ENCODE measurements at places on chromosomes 16 and 17. TPM values are rescaled to one million over a fixed set of nuclear protein-coding genes. Genes with fewer than 3 reads are reported as not detected.

Gene SLC12A3
- total RNA-seq = not detected

Gene IL32
- 21.7 TPM for total RNA-seq

DNA sequence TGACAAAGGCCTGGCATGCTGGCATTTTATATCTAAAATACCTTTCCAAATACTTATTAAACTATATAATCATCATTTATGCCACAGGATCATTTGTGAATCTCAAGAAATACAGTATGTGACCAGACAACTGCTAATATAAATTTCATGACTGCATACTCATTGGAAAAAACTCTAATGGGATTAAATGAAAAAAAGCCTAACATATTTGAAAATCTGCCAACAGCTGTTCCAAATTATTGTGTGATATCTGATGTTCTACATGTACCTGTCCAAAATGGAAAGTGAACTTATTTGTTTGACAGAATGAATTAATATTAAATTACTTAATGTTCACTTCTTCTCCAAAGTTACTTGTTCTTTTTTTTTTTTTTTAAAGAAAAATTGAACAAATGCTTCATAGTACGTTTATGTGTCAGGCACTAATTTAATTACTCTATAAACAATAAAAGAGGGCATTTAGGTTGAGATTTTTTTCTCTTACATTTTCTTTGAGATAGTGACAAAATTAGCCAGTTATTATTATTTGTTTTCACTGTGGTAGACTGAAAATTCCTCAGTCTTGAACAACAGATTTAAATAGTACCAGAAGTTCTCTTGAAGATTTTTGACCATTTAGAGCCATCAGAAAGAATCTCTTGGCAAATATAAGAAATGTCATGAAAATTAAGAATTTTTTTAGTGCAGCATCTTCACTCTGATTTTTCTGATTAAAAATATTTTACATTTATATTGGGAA, 114.0 kb downstream of the FTO start:
- no peak overlapping the region for H3K4me3 ChIP-seq
- DNase-seq = peak; percentile 44
- H3K36me3 ChIP-seq = no peaks in the 10 kb centered on the region
- H3K4me1 ChIP-seq = peaks cover 18% of the 10 kb centered on the region

- peak; percentile 80 for DNase-seq
- H3K27me3 ChIP-seq = no peaks in the 10 kb centered on the region
- H3K27ac ChIP-seq = peak overlapping the region; percentile 88
Measured at GRCh38 chr17:38871247-38872015, 1.6 kb downstream of the LASP1 start.

DNA sequence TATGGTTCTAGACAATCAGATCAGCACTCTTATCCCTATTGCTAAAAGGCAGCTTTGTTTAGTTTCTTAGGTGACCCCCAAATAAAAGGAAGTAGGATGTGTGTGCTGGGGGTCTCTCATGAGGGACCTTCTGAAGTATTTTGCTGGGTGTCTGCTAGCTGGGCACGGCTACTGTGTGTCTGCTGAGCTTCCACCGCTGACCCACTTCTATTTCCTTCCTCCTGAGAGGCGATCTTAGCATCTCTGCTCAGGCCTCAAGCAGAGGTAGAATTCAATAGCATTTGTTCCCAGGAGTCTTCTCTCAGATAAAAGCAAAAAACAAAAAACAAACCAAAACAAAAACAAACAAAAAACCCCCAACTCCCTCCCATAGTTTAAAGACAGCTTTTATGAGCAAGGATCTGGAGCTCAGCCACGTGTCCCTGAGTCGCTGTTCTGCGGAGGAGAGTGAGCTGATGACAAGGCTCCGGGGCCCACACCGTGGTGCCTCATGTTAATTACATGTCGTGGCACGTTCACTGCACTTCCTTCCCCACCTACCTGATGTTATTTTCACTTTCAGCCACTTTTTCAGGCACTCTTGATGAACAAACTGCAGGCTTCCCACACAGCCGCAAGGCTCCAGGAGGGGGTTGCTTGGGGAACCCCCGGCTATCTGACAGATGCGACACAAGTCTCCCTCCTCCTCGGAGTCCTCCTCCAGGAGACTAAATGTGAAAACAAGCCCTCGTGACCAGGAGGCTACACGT, 83.5 kb downstream of the MARCHF10 start:
- DNase-seq = peak; percentile 44
- no peaks in the 10 kb centered on the region for H3K36me3 ChIP-seq
- peaks cover 7% of the 10 kb centered on the region for H3K4me1 ChIP-seq
- H3K27ac ChIP-seq = no peak overlapping the region
- H3K27me3 ChIP-seq = no peaks in the 10 kb centered on the region
- no peak overlapping the region for H3K4me3 ChIP-seq

Gene CTRB1
- not detected for total RNA-seq

GRCh38 chr17:77928519-77929179, 29.9 kb upstream of the TNRC6C start:
- H3K4me3 ChIP-seq = no peak overlapping the region
- no peak overlapping the region for H3K27ac ChIP-seq
- peaks cover 58% of the 10 kb centered on the region for H3K27me3 ChIP-seq
- no peaks in the 10 kb centered on the region for H3K4me1 ChIP-seq

- no peak overlapping the region for H3K4me3 ChIP-seq
- no peak for DNase-seq
- no peak overlapping the region for H3K27ac ChIP-seq
- H3K27me3 ChIP-seq = no peaks in the 10 kb centered on the region
Measured at GRCh38 chr16:52869243-52869642, 183.5 kb downstream of the CHD9NB start.

DNA sequence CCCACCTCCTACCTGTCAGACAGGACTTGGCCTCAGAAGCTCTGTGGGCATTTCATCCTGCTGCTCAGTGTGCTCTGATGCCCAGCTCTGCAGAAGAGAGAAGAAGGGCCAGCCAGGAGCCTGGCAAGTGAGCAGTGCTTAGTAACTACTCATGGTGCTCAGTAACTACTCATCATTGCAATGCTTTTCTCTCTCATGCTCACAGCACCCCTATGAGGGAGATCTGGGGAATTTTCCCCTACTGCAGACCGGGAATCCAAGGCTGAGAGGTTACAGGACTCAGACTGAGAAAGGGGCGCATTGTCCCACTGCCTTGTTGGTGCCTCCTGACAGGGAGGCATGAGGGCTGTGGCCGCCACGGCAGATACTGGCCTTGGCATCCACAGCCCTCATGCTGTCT, 261.1 kb downstream of the C16orf95 start:
- peak; percentile 60 for DNase-seq
- no peaks in the 10 kb centered on the region for H3K36me3 ChIP-seq
- H3K4me3 ChIP-seq = no peak overlapping the region
- no peaks in the 10 kb centered on the region for H3K4me1 ChIP-seq

DNA sequence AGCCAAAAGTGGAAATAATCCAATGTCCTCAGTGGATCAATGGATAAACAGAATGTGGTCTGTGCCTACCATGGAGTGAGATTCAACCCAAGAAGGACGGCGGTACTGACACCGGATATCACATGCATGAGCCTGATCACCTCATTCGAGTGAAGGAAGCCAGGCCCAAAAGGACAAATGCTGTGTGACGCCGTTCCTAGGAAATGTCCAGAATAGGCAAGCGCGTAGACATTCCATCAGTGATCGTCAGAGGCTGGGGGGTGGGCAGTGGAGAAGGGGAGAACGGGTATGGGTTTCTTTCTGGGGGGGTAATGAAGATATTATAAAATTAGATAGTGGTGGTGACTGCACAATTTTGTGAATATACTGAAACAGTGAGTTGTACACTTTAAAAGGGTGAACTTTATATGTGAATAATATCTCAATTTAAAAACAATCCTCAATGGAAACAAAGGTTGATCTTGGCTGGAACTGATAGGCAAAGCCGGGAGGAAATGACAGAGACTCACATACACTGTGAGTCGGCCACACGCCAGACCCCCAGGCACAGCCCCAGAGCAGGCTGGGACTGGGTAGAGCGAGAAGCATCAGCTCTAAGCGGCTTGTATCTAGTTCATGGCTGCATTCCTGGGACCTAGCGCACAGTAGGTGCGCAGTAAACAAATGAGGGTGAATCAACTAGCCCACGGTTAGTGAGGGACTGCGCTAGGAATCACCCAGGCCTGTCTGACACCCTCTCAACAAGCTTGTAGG, 3.5 kb downstream of the DBNDD1 start:
- H3K36me3 ChIP-seq = no peaks in the 10 kb centered on the region
- H3K4me3 ChIP-seq = no peak overlapping the region
- H3K27me3 ChIP-seq = no peaks in the 10 kb centered on the region
- peaks cover 3% of the 10 kb centered on the region for H3K4me1 ChIP-seq

DNA sequence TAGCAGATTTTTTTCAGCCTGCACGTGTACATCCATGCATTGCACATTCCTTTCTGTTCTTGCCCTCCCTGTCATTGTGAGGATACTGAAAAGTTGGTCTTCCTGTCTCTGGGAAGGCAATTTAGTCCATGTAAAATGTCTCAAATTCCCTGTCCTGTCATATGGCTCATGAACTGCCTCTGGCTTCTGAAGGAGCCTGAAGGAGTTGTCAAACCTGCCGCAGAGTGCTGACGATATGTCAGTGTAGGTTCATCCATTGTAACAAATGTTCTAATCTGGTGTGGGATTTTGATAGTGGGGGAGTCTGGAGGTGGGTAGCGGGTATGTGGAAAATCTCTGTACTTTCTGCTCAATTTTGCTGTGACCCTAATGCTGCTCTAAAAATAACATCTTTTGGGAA, 59.6 kb downstream of the YPEL2 start:
- no peaks in the 10 kb centered on the region for H3K4me1 ChIP-seq
- no peak overlapping the region for H3K4me3 ChIP-seq
- no peak overlapping the region for H3K27ac ChIP-seq
- peaks cover 2% of the 10 kb centered on the region for H3K36me3 ChIP-seq
- H3K27me3 ChIP-seq = no peaks in the 10 kb centered on the region

GRCh38 chr17:77492446-77493237, 351.9 kb downstream of the SEC14L1 start:
- H3K36me3 ChIP-seq = peaks cover 91% of the 10 kb centered on the region
- no peak overlapping the region for H3K4me3 ChIP-seq
- no peak overlapping the region for H3K27ac ChIP-seq
- no peak for DNase-seq
- H3K4me1 ChIP-seq = peaks cover 3% of the 10 kb centered on the region

GRCh38 chr17:30352240-30352814, 18.5 kb upstream of the TMIGD1 start:
- H3K4me3 ChIP-seq = no peak overlapping the region
- peaks cover 4% of the 10 kb centered on the region for H3K4me1 ChIP-seq
- H3K36me3 ChIP-seq = no peaks in the 10 kb centered on the region
- no peak for DNase-seq
- no peaks in the 10 kb centered on the region for H3K27me3 ChIP-seq

- H3K27me3 ChIP-seq = peaks cover 4% of the 10 kb centered on the region
- no peak for DNase-seq
- no peak overlapping the region for H3K4me3 ChIP-seq
- H3K4me1 ChIP-seq = peaks cover 2% of the 10 kb centered on the region
- no peak overlapping the region for H3K27ac ChIP-seq
Measured at GRCh38 chr17:55290492-55291113, 25.8 kb downstream of the HLF start.

Gene OR4D1
- not detected for total RNA-seq

DNA sequence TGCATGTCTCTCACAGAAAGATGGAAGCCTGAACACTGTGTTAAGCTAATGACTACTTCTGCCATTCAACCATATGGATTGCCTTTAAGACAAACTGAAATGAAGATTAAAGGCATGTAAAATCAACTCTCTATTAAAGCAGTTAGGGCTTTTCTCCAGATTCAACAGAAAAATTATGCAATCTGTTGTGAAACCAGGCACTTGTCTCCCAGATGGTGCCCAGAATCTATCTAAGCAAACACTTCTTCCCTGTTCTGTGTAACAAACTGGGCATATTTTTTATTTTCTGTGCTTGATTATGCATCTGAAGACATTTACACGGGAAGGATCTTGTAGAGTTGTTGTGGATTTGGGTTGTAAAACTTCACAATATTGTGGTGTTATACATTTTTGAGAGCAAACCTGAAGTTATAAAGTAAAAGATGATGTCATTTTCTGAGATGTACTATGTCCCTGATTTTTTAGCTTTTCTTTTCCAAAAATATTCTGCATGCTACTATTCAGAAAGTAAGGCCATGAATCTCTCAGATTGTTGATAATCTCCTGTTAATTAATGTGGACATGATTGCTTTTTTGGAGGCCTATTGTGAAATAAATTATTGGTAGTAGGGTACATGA, 1550.3 kb downstream of the CDH8 start:
- DNase-seq = no peak
- no peaks in the 10 kb centered on the region for H3K4me1 ChIP-seq
- no peaks in the 10 kb centered on the region for H3K27me3 ChIP-seq
- H3K36me3 ChIP-seq = no peaks in the 10 kb centered on the region
- no peak overlapping the region for H3K4me3 ChIP-seq

DNA sequence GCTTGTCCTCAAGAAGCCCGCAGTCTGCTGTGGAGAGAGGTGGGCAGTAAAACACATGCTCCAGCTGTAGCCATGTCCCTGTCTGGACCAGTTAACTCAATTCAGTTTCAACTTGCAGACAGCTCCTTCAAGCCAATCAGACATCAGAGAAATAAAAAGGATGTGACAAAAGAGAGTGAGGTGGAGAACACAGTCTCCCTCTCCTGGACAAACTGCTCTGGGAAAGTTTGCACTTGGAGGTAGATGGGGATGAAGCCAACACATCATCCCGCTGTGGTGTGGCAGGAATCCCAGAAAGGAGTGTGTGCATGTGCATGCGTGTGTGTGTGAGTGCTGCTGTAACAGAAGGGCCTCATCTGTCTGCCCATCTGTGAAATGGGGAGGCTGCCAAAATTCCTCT, 358.6 kb upstream of the ASIC2 start:
- H3K27me3 ChIP-seq = no peaks in the 10 kb centered on the region
- H3K27ac ChIP-seq = no peak overlapping the region
- H3K4me1 ChIP-seq = no peaks in the 10 kb centered on the region
- peak; percentile 2 for DNase-seq

- no peaks in the 10 kb centered on the region for H3K27me3 ChIP-seq
- H3K4me3 ChIP-seq = peak overlapping the region; percentile 48
- peak overlapping the region; percentile 80 for H3K27ac ChIP-seq
- H3K36me3 ChIP-seq = no peaks in the 10 kb centered on the region
- peaks cover 4% of the 10 kb centered on the region for H3K4me1 ChIP-seq
Measured at GRCh38 chr16:10744370-10745030, 858 bp downstream of the NUBP1 start.

GRCh38 chr16:90057738-90058173, 19.4 kb downstream of the PRDM7 start:
- peak; percentile 90 for DNase-seq
- H3K27ac ChIP-seq = peak overlapping the region; percentile 30
- H3K4me1 ChIP-seq = peaks cover 7% of the 10 kb centered on the region
- H3K27me3 ChIP-seq = no peaks in the 10 kb centered on the region
- H3K4me3 ChIP-seq = no peak overlapping the region
- H3K36me3 ChIP-seq = no peaks in the 10 kb centered on the region

Gene OTOP2
- not detected for total RNA-seq

DNA sequence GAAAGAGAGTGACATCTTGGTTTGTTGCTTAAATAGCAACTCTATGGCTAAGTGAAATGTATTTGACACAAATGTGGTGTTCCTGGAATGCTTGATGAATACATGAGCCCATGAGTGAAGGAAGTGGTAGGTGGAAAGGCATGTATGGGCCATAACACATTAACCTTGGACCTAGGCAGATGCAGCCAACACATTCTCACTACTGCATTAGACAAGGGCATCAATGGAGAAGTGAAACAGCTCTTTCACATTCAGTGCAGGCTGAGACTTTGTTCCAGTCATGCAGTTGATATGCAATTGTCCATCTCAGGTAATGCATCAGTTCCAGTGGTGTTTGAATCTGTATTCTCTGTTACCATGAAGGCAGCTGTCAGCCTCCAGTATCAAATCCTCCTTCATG, 133.6 kb downstream of the HS3ST3B1 start:
- H3K36me3 ChIP-seq = no peaks in the 10 kb centered on the region
- no peak overlapping the region for H3K27ac ChIP-seq
- peaks cover 5% of the 10 kb centered on the region for H3K27me3 ChIP-seq
